ENCODE measurements at places on chromosomes 16 and 17.

DNA sequence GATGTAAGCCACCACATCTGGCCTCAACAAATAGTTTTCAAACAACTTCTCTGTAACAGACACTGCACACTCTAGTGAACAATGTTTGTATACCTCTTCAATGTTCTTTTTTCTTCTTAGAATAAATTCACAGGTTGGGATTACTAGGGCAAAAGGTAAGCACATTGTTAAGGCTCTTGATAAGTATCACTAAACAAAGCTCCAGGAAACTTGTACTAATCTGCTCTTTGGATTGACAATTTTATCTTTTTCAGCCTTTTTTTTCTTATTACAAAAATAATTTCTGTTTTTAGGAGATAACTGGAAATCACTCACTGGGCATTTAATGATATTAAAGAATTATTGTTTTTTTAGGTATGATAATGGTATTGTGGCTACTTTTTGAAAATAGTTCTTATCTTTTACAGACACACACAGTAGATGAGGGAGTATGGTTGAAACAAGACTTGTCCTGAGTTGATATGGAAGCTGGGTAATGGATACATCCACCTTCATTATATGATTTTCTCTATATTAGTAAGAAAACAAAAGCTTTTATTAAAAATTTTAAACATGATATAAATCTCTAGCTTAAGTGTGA lies 7.7 kb upstream of the MPRIP start:
- no peak for DNase-seq

- DNase-seq, result no peak
These were observed 1.2 kb upstream of the HSF4 start for GRCh38 chr16:67163164-67163998.

GRCh38 chr17:51682115-51682514 lies 421.8 kb downstream of the UTP18 start:
- no peak for DNase-seq

- DNase-seq, result no peak
These were observed 147.3 kb downstream of the CCDC182 start for GRCh38 chr17:57597531-57598453.

DNA sequence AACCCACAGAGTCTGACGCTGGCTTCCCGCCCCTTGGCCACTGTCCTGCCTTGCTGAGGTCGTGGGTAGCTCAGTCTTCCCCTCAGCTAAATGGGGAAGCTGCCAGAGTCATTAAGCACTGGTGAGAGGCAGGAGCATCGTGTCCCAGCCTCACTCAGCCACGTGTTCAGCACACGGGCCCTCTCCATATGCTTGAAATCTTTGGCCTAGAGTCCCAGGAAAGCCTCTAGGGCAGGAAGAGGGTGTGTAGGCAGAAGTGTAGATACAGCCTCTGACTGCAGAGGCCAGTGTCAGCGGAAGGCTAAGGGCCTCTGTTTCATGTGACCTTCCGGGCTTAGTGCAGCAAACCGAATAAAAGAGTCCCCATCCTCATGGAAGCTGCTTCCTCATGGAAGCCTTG lies 4.1 kb downstream of the DHODH start:
- no peak for DNase-seq

DNA sequence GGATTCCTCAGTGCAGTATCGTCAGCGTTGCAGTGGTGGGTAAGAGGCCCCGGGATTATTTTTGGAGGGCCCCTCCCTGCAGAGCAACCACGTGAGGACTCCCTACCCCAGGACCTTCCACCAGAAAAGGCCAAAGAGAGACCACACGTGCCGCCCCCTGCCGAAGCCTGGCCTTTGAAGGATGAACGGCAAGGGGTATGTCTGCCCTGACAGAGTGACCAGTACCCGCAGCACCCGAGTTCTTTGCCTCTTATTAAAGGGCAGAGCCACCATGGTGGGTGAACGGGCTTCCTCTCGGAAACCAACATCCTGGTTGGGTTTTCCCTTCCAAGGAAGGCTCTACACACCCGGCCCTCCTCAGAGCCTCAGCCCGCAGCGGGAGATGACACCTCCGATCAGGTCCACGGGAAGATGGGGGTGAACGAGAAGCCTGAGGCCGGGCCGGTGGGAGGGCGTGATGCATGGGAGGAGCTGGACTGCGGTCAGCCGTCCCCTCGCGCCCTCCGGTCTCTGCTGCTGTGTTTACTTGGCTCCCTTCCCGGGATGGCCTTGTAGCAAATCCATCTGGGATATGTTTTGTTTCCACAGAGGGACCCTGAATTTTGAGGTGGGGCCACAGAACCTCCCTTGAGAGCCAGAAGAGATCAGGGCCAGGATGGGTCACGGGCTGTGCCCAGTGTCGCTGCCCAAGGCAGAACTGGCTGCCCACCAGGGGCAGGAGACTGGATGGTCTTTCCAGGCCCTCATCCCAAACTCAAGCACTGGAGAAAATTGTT lies 49.1 kb downstream of the TBC1D16 start:
- DNase-seq, result no peak

GRCh38 chr17:61129267-61130254 lies 270.1 kb upstream of the TBX2 start:
- DNase-seq, result no peak

DNA sequence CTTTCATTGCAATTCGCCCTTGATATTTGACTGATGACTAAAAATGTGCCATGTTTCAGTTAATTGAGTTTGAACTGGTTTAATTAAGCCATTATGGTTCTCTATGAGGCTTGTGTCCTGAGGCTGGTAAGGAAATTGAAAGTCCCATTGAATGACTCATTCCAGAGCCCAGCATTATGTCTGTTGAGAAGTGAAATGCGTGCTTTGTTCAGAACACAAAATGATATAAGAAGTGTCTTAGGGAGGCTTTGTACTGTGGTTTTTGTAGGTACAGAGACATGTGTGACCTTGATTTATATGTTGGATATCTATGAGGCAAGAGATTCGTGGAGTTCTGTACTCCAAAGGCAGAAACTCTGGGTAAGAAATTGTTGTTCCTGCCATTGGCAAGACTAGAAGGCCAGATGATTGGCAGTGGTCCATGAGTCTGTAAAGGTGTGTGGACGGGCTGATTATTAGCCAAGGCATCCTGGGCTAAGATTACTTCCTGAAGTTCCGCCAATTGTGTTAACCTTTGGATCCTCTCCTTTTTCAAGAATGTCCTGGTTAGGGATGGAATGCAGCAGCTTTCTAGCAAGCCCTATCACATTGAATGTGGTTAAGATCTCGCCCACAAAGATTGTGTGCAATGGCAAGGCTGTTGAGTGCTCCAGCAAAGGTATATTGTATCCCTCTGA lies 103.7 kb downstream of the NPIPB5 start:
- no peak for DNase-seq

GRCh38 chr16:84369938-84370627 lies 1.7 kb downstream of the ATP2C2 start:
- DNase-seq, result no peak

GRCh38 chr16:56558024-56558747 lies 6.7 kb upstream of the MT4 start:
- DNase-seq, result no peak

DNA sequence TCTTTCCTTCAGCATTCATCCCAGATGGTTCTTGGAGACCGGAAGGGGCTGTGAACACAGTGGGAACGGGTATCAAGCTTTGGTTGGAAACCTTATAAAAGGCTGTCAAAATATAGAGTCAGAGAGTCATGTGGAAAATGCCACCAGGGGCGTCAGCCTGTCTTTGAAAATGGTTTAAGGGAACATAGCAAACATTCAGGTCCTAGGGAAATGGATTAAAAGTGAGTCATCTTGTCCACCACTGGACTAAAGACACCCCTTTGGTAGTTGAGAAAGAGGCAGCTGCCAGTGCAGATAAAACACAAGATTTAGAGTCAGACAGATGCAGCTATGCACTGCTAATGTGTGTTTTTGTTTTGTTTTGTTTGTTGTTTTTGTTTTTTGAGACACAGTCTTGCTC lies 47.8 kb upstream of the BCO1 start:
- no peak for DNase-seq

- DNase-seq, result no peak
These were observed 716 bp downstream of the TK1 start for GRCh38 chr17:78185981-78186691.

- DNase-seq, result no peak
These were observed 381 bp upstream of the HSD11B2 start for GRCh38 chr16:67430504-67430976.

GRCh38 chr16:58333985-58334384 lies 39.2 kb upstream of the PRSS54 start:
- no peak for DNase-seq

GRCh38 chr17:19708431-19709175 lies 7.8 kb downstream of the SLC47A2 start:
- DNase-seq, result no peak

DNA sequence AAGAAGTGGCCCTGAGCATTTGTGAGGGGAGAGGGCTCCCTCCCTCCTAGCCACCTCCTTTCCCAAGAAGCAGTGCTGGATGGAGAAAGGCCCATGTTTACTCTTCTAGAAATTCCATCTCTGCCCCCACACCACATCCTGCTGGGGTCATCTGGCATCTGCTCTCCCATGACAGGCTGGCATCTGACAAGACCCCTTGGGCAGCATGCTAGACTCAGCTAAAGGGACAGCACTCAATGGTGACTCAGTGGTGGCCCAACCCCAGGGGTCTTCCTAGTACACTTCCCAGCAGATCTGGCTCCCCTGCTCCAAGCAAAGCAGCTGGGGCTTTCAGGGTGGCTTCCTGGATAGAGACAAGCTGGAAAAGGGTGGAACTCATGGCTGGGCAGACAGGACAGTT lies 14.4 kb downstream of the SLC38A7 start:
- no peak for DNase-seq

DNA sequence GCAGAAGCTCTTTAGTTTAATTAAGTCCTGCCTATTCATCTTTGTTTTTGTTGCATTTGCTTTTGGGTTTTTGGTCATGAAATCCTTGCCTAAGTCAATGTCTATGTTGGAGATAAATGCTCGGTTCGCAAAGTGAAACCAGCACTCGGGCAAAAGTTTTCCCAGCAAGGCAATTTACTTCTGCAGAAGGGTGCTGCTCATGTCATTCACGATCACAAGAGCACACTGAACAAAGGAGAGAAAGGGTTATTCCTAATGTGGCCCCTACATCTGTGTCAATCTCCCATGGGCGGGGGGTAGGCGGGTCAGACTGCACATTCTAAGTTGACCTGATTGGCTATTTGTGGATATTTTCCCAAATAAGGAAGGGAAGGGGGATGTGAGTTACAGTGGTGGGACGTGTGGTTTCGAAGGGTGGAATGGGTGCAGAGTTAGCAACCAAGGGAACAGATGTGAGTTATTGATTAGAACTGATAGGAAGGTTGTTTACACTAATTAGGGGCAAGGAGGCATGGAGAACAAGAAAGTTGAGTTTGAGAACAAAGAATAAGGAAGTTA lies 23.0 kb downstream of the ATF7IP2 start:
- DNase-seq, result no peak

DNA sequence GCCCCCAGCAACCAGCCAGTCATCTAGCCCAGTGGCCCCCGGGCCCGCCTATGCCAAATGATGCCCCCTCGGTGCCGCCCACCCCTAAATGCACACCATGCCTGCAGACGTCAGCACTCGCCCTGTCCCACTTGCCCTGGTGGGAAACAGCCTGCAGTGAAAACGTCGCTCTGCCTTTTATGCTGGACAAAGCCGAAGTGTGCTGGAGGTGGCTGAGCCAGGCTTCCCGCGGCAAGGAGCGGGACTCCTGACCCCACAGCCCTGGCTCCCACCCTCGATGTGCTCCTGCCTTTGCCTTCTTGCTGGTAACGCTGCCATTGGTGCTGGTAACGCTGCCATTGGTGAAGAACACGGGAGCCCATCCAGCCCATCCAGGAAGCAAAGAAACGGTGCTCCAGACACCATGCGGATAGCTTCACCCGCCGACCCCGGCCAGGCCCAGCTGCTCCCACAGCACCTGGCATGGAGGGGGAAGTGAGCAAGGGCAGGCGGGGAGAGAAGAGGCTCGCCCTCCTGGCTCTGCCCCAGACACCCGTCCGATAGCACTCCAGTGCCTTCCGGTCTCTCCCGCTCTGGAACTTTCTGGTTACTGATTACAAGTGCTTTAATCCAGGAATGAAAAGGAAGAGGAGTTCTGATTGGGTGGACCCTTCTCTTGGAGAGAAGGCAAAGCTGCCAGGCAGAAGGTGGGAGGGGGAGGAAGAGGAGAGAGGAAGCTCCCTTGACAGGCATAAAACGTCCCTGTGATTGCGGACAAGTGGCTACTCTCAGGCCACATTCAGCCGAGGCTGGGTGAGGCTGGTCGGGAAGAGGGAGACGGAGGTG lies 4.0 kb upstream of the BAIAP2 start:
- no peak for DNase-seq

DNA sequence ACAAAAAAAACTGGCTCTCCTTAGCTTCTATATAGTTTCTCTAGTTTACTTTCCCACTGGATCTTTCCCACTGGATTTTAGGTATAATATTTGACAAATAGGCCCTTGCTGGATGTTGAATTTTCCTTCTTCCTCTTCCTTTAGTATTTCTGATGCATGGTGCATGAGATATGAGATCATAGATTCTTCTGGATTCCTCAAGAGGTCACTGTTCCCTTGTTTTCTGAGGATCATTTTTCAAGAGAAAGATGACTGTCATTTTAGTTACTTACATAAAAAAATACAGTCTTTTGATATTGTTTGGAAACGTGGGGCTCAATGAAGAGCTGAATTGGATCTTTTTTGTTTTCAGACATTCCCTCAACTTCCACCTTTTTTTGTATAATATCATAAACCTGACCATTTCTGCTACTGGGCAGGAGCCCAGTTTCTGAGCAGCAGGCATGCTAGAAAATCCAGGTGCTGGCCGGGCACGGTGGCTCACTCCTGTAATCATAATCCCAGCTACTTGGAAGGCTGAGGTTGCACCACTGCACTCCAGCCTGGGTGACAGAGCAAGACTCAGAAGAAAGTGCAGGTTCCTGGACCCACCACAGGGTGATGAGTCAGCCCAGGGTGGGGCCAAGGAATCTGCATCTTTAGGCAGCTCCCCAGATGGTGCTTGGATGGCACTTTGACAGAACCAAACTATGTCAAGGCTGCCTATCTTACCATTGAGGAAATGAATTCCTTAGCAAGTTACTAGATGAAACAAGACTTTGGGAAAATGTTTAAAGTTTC lies 70.3 kb downstream of the SDR42E1 start:
- no peak for DNase-seq

DNA sequence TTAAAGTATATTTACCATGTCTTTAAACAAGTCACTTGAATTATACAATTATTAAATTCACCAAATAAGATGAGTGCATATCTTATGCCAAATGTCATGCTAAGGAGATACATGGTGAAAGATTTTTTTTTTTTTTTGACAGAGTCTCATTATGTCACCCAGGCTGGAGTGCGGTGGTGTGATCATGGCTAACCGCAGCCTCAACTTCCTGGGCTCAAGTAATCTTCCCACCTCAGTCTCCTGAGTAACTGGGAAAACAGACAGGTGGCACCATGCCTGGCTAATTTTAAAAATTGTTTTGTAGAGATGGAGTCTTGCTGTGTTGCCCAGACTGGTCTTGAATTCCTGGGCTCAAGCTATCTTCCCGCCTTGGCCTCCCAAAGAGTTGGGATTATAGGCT lies 149.0 kb upstream of the GOT2 start:
- DNase-seq, result no peak
